Activated CD8-positive, alpha-beta memory T cell treated with anti-CD3 and anti-CD28 coated beads for 24 hours (primary cell): ENCODE measurements at places on chromosomes 2 and 18.

DNA sequence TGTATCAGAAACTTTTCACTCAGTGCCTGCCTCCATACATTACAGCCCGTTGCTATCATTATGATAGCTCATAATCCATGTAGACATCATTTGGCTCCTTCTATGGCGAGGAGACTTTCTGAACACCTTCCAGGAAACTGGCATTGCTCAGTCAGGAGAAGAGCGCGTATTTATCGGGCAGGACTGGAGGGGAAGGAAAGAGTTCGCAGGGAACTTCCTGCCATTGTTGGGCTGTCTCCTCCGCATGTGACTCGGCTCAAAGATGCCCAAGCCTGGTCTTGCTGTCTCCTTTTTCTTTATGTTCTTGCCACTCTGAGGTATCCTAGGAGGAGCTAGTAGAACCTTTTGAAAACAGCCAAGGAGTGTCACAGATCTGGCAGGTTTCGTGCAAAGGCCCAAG is 156.8 kb downstream of the CTIF start:
- DNase-seq = no peak

- peak; percentile 75 for DNase-seq
These were observed at the start of gene MYCN for GRCh38 chr2:15939854-15940660. TSS of gene MYCN (plus strand) at chr2:15940550. CDS start at chr2:15942065, 1,515 bp downstream.

GRCh38 chr2:121502246-121502645 is 28.4 kb upstream of the RNU4ATAC start:
- no peak for DNase-seq

GRCh38 chr18:13070460-13070859 is 79.3 kb downstream of the CEP192 start:
- no peak for DNase-seq

GRCh38 chr2:191441496-191442214 is 196.5 kb downstream of the MYO1B start:
- no peak for DNase-seq

- DNase-seq = peak; percentile 3
These were observed 292.3 kb upstream of the ID2 start for GRCh38 chr2:8389431-8390108.

DNA sequence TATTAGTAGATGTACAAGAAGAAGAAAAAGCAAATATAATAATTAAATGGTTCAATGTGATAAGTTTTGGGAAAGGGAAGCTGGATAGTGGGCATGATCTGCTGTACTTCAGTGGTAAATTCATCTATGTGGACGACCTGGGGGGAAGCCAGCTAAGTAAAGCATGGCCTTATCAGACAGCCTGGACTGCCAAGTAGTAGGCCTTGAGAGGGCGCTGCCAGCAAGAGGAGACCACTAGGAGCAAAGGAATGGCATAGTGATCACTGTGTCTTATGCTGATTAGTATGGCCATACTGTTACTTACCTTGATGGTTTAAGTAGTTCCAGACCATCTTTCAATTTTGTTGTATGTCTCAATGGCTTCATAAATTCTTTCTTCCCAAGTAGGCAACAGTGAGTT is 287.6 kb downstream of the SETBP1 start:
- no peak for DNase-seq

DNA sequence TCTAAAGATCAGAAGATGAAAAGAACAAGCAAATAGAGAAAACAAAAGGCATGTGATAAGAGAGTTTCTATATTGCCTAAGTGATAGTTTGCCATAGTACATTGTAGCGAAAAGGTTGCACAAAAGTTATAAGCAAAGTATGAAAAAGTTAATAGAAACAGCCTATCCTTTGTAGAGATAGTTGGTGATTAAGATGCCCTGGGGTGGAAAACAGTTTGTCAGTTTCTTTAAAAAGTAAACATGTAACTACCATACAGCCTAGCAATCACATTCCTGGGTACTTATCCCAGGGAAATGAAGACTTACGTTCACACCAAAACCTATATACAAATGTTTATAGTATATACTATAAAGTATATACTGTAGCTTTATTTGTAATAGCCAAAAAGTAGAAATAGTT is 16.9 kb upstream of the DAPL1 start:
- DNase-seq = no peak

- no peak for DNase-seq
These were observed 417.1 kb downstream of the RAD51AP2 start for GRCh38 chr2:17101091-17101490.

GRCh38 chr18:48838921-48839818 is 111.6 kb downstream of the SMAD7 start:
- DNase-seq = no peak

DNA sequence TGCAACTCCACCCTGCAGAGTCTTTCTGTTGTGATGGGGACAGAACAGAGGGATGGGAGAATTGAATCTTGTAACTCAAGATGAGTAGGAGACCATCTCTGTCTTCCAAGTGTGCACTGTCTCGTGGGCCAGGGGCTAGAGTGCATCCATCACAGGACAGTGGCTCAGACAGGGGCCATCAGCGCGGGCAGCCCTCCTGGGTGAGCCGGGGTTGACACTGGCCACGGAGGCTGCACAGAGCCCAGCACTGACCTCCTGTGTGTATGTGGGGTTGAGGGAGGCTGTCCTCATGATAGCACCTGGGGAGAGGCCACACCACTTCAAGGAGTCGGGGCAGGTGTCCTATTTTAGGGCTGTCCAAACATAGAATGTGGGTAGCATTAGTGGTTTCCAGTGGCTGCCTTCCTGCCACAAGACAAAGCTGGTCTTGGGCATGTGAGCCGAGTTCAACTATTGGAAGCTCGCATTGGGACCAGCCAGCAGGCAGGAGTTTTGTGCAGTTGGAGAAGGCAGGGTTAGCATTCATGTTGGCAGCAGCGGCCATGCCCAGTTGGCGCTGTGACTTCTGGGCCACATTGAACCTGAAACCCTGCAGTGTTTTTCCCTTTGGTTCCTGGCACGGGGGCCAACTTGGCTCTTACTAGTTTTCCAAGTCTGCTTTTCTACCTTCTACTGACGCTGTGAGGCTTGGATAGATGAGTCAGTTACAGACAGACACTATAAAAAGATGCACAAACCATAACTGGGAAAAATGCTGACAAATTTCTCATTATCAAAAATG is 45.3 kb downstream of the ACOXL start:
- no peak for DNase-seq

- peak; percentile 75 for DNase-seq
These were observed at the start of gene RTKN for GRCh38 chr2:74441690-74442482. TSS of gene RTKN (minus strand) at chr2:74441937. CDS start at chr2:74441816, 121 bp downstream.

DNA sequence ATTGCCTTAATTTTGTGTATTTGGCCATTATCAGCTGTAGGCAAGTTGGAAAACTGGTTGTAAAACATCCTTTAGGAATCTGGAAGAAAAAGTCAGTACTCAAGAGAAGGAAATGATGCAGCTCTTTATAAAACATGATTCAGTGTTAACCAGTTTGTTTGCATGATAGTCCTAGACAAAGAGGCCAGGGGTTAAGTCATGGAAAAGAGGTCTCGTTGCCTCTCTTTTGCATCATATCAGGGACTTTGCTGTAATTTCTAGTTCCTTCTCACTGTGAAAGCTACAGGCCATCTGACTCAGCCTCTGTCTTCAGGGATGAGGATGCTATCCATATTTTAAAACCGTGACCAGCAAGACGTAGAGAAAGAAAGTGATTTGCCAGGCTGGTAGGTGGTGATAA is 38.0 kb downstream of the NPAS2 start:
- DNase-seq = no peak

DNA sequence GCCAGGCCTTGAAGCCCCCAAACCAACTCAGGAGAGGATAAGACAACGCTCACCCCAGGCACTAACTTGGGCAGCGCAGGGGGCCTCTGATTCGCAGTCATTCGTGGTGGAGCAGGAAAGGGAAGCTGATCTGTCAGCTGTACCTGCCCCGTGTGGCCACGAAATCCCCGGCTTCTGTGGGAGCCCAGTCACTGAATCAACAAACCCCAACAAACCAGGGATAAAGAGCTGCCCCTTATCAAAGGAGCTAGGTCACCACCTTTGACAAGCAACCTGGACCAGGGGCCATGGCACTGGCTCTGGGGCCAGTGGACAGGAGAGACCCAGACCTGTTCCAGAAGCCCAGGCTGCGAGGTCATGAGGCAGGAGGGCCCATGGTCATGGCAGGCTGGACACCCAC is 14.5 kb downstream of the SDC1 start:
- DNase-seq = no peak

DNA sequence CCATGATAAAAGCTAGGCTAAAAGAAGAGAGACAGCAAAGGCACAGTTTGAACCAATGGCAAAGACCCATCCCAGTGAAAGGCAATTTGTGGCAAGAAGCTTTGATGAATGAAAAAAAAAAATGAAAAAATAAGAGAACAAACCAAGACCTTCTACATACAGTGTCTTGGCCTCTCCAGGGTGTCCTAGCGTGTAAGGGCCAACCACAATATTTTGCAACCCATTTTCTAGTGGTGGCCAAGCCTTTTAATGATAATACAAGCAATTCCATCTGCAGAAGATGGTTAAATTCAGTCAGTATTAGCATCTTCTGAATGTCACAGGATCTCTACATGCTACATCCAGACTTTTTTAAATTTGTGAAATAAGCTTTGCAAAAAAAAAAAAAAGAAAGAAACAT is 270.4 kb downstream of the LRATD1 start:
- DNase-seq = no peak

DNA sequence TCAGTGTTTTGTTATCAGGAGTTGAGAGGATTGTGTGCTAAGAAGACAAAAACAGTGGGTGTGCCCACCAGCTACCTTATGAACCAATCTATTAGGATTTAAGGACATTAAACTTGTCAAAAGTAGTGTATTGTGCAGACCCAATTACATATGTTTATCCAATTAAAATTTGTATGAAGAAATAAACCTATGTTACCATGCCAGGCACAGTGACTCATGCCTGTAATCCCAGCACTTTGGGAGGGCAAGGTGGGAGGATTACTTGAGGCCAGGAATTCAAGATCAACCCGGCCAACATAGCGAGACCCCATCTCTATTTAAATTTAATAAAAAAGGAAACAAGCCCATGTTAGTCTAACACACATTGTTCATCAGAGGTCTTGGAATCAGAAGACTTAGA is 162.2 kb downstream of the IRS1 start:
- no peak for DNase-seq
